ENCODE measurements at places on chromosomes 11 and 22.

DNA sequence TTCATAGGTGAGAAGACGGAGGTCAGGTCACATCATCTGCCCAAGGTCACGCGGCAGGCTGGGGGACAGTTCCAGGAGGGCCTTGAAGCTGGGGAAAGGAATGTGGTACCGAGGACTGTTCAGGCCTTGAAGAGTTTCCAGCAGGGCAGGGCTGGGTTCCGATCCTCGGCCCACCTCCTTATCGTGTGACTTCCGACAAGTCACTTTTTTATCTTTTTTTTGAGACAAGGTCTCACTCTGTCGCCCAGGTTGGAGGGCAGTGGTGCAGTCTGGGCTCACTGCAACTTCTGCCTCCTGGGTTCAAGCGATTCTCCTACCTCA is 623 bp downstream of the NDUFS8 start:
- no peak for DNase-seq

DNA sequence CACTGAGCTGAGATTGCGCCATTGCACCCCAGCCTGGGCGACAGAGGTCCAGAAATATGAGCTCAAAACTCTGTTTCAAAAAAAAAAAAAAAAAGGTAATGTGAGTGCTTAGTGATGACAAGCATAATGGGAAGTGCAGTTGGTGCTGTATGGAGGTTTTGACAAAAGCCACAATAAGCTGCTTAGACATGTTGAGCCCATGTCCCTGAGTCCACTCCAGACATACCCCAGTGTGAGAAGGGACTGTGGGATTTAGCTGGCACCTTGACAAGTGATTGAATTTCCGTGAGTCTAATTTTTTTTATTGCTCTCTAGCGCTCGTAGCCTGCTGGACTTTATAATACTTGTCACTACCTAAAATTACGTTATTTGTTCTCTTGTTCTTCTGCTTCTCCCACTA is 15.1 kb upstream of the LGR4 start:
- DNase-seq, result no peak

DNA sequence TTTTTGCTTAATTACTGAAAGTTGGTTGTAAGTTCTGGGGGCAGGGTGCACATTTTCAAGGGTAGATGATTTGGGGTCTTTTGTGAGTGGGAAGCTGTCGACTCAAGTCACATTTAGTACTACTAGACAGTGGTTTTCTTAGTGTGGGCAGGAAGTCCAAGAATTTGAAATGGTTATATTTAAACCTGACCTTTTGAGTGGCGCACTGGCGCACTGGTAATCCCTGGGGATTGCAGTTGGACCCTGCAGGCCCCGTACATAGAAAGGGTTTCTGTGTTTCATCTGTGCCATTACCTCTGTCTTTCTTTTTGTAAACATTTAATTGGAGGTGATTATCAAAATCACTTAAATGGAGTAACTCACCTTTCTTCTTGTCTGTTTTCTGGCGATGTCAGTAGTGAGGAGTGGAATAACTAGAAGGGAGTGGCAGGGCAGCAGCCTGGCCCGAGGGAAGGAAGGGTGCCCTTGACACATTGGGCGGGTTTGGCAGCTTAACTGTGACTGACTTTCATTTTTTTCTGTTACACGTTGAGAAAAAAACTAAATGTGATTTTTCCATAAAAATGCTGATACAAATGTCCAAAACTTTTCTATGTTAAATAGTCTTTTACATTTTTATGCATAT is 101.8 kb upstream of the GAL start:
- DNase-seq, result no peak

DNA sequence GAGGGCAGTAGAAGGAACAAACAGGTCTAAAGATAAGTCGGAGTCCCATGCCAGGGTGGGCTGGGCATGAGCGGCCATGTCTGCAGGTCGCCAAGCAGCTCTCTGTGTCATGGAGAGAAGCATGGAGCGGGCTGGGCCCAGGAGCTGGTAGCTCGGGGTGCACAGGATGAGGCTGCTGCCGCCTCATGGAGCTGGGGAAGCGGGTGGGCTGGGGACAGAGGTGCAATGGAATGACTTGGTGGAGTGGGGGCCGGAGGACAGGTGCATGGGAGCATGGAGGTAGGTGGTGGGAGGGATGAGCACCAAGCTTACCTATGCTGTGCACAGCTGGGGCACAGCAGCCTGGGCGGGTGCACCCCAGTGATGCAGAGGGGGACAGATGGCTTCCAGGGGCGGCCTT is 3.6 kb downstream of the NRXN2 start:
- no peak for DNase-seq

Measured in stimulated activated CD8-positive, alpha-beta memory T cell treated with anti-CD3 and anti-CD28 coated beads, Interleukin-15, amount 100 ng/mL, for 1 hour (primary cell).